ENCODE measurements at places on chromosomes 13 and 19.

- no peak for DNase-seq
Measured at GRCh38 chr19:50819636-50820035, 4.0 kb downstream of the KLK1 start.

DNA sequence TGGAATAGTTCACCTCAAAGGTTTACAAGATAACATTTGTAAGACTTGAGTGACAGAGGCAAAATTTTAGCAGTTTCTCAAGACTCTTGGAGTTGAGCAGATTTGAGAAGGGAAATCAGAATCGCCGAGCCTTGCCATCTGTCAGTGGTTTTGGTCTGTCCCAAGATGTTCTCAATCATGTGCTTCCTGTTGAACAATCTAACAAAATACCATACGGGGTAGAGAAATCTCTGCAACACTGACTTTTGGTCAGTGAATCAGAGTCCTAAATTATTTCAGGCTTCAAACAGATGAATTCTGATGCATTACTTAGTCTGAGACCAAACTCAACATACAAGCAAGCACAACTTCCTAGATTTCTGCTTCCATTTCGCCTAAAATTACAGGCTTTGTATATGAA is 3.8 kb downstream of the KCTD12 start:
- DNase-seq = no peak

GRCh38 chr19:43847246-43847645 is 20.1 kb downstream of the ZNF283 start:
- DNase-seq = no peak

GRCh38 chr13:77502104-77502720 is 33.3 kb upstream of the SCEL start:
- DNase-seq = no peak

GRCh38 chr19:17862711-17863519 is 3.2 kb downstream of the RPL18A start:
- DNase-seq = no peak

DNA sequence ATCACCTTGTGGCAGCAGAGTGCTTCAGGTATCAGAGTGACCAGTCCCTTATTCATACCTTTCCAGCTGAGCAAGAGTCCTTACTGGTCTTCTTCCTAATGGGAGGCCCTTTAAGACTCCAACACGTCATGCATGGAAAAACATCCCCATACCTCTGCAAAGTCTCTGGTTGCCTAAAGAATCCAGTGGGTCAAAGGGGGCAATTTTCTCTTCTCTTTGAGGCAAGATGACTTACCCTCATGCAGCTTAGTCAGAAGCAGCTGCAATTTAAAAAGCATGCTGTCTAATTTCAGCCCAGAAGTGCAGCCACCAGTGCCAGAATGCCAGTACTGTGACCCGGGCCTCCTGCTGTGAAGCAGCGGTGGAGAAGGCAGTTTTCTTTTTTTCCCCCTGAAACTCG is 18.7 kb downstream of the PPP5C start:
- peak; percentile 41 for DNase-seq

DNA sequence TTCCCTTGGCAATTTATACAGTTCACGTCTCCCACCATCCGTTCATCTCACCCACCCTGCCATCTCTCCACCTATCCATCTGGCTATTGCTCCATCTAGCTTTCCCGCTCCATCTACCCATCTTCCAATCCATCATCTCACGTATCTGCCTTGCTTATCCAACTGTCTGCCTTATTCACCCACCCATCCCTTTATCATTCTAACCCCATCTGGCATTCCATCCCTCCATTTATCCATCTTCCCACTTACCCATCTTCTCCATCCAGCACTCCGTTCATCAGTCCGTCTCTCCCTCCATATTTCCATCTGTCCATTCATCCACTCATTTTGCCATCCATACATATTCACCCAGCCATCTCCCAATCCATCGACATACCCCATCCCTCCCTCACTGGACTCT is 10.0 kb downstream of the RPS16 start:
- no peak for DNase-seq

- DNase-seq = no peak
Measured at GRCh38 chr13:101523154-101524131, 71.0 kb downstream of the ITGBL1 start.

- no peak for DNase-seq
Measured at GRCh38 chr13:20519875-20520274, 5.8 kb downstream of the CRYL1 start.

DNA sequence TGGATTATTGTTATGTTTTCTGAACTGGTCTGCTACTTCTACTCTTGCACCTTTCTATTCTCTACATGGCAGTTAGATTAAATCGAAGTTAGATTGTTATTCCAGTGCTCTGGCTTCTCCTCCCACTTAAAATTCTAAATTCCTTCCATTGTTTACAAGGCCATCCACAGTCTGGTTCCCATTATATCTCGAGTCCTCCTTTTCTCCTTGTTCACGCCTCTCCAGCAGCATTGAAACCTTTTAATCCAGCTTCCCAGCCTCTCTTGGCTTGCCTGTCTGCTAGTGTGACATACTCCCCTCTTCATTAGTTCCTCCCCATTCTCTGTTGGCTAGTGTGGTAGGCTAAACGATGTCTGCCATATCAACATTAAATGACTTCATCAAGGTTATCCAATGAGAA is 54.5 kb downstream of the DNAJC15 start:
- DNase-seq = peak; percentile 56

DNA sequence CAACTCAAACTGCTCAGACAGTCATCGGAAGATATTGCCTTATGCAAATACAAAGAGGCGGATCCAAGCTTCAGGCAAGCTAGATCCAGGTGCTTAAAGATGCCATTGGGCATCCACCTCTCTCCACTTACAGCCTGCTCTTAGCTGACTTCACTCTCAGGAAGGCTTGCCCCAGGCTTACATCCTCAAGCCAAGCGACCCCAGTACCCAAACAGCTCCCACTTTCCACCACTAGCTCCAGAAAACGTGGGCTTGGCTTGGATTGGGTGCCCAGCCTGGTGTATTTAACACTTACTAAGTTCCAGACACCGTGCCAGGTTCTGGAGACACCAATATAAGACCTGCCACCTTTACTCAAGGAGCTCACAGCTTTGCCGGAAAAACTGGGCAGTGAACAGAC is 142.1 kb upstream of the VSTM2B start:
- no peak for DNase-seq

DNA sequence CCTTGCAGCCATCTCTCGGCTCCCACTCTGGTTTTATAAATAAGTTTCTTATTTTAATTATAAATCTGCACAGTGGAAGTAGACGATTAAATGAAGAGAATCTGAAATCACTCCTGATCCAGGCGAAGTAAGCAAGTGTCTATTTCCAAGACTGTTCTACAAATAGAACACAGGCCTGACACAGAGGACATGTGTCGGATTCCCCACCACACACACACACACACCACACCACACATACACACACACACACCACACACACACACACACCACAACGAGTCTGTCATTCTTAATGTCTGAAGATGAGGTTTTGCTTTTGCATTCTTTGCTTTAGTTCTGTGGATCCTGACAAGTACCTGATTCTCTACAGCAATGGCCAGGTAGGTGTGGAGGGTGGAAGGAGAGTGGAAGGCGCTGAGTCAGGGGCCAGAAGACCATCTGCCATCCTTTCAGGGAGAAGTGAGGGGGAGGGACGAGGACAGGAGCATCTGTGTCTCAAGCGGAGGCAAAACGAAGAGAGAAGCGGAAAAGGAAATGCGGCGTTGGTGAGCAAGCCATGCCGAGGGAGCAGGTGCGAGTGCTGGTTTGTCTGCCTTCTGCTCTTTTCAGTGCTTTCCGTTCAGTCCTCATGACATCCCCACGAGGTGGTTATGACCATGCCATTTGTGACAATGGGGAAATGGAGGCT is 110.2 kb downstream of the TEX26 start:
- DNase-seq = no peak

- DNase-seq = no peak
Measured at GRCh38 chr19:34409189-34410164, 5.3 kb downstream of the PDCD2L start.

- DNase-seq = no peak
Measured at GRCh38 chr13:97723655-97724054, 229.8 kb upstream of the IPO5 start.

DNA sequence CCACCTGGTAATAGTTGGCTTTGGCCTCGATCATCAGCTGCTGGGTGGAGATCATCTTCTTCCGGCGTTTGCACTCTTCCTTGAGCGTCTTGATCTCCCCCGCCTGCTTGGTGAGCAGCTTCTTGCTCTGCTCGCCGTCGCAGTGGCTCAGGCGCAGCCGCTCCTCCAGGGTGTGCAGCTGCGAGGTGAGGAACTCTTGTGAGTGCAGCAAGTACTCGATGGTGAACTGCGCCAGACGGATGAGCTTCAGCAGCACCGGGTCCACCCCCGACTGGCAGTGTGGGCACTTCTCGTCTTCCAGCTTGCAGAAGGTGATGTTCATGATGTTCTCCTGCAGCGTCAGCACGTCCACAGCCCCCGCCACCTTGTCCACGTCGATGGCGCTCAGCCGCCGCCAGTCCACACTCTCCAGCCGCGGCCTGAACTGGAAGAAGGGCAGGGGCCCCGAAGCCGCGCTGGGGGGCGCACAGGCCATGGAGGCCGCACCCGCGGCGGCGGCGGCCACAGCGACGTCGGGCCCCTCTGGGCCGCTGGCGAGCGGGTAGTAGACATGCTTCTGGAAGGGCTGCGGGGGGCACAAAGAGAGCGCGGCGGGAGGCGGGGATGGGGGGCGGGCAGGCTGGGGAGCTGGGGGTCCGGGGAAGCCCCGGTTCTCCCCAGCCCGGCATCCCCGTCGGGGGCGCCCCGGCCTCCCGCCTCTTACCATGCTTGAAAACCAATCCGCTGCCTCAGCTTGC is 3.0 kb downstream of the DZIP1 start:
- DNase-seq = peak; percentile 47

- no peak for DNase-seq
Measured at GRCh38 chr13:103190841-103191240, 124.6 kb upstream of the SLC10A2 start.

- DNase-seq = no peak
Measured at GRCh38 chr13:98582947-98583346, 6.0 kb upstream of the STK24 start.

GRCh38 chr13:34627509-34628208 is 314.4 kb upstream of the NBEA start:
- DNase-seq = peak; percentile 68

DNA sequence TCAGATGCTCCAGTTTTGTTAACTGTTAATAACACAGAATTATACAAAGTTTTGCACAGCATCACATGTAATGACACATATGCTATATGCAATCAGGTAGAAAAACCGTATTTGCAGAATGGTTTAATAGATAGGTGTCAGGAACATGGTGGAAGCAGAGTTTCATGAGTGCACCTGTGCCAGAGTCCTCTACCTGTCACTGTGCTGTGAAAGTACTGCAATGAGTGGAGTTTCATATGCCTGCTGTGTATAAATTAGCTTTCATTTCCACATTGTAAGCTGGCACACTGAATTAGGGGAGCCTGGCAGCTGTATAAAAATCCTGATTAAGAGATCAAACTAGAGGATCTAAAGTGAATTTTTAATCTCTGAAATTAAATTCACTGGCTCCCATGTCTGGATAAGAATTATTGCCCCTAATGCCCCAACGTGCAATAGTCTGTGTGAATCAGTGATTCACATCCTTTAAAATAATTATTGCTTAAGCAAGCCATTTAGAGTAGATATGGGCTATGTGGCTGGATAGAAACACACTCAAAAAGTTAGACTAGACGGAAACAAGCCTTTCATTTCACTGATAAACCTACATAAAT is 8.5 kb upstream of the EEF1AKMT1 start:
- no peak for DNase-seq

GRCh38 chr13:49527123-49527522 is 31.4 kb downstream of the PHF11 start:
- DNase-seq = no peak

DNA sequence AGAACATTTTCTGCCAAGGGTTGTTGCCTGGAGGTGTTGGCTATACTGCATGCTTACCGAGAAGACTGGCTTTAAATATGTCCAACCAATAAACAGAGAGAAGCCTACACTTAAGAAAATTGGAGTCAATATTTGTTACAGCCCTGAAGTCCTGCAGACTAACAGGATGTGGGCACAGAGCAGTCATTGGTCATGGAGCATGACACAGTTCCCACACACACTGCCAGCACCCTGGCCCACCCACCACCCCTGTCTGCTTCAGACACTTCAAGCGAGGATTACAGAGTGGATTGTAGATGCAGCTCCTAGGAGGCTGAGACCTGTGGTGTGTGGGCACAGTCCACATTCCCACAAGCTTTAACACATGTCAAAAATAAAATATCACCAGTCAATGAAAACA is 21.0 kb upstream of the SERP2 start:
- DNase-seq = no peak

DNA sequence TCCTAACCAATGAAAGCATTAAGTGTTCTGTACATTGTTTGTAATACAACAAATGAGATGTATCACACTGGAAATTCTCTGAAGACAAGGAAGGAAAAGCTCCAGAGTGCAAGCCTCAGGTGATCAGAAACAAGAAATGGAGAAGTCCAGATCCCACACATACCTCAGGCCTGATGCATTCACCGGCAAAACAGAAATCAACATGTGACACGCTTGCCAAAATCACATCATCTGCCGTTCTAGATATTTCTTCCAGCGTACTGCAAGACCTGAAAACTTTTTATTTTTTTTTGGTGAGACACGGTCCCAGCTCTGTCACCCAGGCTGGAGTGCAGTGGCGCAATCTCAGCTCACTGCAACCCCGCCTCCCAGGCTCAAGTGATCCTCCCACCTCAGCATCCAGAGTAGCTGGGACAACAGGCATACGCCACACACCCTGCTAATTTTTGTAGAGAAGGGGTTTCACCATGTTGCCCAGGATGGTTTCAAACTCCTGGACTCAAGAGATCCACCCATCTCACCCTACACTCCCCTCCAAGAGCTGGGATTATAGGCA is 48.6 kb downstream of the FOXO1 start:
- DNase-seq = no peak

- no peak for DNase-seq
Measured at GRCh38 chr13:21971662-21972621, 301.1 kb downstream of the FGF9 start.
